ENCODE measurements at places on chromosomes 3 and 15.

DNA sequence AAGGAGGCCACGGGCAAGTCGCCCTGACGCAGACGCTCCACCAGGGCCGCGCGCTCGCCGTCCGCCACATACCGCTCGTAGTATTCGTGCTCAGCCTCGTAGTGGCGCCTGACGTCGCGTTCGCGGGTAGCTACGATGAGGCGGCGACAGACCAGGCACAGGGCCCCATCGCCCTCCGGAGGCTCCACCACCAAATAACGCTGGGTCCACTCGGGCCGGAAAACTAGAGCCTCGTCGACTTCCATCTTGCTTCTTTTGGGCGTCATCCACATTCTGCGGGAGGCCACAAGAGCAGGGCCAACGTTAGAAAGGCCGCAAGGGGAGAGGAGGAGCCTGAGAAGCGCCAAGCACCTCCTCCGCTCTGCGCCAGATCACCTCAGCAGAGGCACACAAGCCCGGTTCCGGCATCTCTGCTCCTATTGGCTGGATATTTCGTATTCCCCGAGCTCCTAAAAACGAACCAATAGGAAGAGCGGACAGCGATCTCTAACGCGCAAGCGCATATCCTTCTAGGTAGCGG lies at the start of gene EPM2AIP1:
EPM2AIP1 (minus strand) TSS at position 326 of the 520 bp plus-strand sequence; CDS start at position 272, 54 bp downstream.
- DNase-seq = no peak

GRCh38 chr3:190458040-190458439 lies 8.3 kb upstream of the TMEM207 start:
- no peak for DNase-seq

DNA sequence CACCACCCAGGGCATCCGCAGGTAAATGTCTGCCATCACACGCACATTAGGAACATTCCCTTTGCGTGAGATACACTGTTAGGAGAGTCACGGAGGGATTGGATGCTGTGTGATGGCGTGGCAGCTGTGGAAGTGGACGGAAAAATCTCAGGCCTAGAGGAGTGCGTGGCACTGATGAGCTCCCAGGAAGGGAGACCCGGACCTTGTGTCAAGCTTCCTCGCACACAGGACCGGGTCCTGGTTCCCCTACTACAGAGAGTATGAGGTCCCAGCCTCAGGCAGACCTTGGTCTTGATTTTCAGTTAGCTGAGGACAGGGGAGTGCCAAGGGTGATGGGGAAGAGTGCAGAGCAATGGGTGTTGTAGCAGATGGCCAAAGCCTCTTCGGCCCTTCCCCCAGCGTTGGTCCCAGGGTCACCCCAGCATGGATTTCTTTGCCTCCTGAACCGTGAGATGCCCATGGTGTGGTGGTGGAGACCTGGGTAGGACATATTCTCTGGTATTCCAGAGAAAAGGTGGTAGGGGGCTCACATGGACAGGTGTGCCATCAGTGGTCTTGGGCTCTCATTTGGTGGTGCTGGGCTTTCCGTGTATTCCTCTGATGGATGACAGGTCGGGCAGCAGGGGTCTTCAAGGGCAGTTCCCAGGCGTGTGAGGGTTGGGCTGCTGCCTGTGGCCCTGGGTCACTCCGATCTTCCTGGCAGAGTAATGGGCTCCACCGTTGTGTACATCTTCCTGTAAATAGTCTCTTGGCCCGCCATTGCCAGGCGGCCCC lies 105.1 kb downstream of the SNRPN start:
- no peak for DNase-seq

- peak; percentile 80 for DNase-seq
Measured at GRCh38 chr3:149480326-149481017, 6.0 kb downstream of the TM4SF4 start.

DNA sequence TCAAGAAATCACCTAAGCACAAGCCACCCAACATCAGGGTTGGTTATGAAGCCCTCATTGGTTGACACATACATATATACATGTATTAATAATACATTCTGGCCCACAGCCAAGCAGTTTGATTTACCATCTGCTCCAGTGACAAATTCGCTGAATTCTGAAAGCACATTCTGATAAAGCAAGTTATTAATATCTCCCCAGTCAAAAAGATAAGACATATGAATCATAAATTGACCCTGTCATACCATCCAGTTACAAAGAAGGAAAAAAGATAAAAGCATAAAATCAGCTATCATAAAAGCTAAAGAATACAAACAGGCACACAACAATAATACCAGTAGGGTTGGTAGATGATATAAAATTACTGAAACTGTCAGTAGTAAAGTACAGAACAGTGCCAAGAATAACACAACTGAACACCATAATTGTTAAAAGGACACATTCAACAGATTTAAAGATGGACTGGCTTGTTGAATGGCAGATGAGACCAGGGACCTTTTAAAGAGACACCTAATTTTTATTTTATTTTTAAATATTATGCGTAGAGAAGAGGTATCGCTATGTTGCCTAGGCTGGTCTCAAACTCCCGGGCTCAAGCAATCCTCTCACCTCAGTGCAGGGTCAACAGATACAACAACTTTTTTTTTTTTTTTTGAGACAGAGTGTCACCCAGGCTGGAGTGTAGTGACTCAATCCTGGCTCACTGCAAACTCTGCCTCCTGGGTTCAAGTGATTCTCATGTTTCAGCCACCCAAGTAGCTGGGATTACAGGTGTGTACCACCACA lies 7.7 kb downstream of the SNX4 start:
- peak; percentile 14 for DNase-seq

DNA sequence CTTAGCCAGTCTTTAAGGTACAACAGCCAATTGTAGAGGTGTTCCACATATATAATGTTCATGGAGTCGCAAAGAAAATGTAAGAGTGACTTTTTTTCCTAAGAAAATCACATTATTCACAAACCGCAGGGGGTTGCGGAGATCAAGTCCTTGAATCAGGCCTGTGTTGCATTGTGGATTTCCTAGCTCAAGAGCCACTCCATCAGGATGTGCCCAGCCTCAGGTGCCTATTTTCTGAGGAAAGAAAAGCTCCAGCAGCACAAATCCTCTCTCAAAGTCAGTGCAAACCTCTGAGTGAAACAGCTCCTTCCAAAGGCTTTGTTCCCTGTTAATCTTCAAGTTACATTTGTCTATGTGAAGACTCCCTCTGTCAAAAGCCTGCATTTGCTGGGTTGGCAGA lies 349.4 kb downstream of the CLSTN2 start:
- no peak for DNase-seq

- peak; percentile 14 for DNase-seq
Measured at GRCh38 chr3:66638717-66639116, 137.9 kb upstream of the LRIG1 start.

DNA sequence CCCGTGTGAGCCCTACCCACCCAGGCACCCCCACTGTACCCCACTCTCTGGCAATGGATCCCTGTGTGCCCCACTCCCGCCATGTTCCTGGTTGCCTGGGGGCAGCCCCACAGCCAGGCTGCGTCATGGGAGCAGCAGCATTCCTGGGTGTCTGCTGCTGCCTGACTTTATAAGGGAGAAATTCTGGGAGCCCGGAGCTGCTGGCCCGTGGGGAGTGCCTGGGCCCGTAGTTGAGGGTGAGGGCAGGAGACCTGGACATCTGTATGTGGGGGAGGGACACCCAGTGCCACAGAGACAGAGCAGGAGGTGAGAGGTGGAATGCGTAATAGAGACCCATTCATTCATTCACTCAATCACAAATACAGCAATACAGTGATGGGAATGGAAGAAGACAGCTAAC lies 15.1 kb downstream of the CSPG4 start:
- DNase-seq = no peak

DNA sequence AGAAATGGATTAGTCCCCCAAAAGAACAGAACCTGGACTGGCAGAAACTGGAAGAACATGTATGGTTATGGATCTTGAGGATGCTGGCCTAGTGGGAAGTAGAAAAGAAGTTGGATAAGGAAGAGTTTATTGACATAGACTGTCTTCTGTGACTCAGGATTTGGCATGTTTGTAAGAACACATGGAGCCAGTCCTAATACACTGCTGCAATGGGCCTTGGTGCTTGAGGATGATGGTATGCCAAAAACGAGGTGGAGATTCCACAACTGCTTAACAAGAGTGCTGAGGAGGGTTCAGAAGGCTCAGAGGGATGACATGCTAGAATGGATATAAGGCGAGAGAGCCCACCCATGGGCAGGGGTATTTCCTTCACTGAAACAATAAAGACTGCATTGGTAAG lies 22.4 kb downstream of the LZTFL1 start:
- DNase-seq = no peak

DNA sequence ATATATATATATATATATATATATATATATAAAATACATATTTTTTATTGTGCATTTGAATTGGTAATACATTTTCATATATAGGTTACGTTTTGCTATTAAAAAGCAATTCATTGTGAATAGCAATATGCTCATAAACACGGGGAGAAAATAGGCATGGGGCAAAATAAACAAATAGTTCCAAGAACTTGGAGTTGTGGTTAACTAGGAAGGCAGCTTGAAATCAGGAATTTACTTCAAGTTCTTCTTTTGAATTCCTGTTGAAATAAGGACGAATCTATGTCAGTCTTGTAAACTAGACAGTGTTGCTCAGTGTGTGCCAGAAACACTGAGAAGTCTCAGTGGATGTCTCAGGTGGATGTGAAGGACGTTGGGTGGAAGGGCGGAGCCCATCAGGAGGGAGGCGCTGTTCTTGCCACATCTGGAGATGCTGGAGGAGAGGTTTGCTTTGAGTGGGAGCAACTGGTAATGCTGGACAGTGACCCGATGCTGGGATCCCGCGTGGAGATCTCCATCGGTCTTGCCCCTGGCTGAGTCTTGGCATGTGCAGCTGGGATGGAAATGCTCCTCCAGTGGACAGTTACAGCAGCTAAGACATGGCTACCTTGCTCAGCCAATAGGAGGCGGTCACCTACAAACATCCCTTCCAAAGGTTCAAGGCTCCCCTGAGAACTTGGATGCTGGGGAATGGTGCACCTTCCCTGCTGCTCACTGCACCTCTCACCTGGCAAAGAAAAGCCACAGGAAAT lies 2.5 kb downstream of the IL16 start:
- DNase-seq = no peak

GRCh38 chr3:120706950-120707349 lies 24.9 kb upstream of the HGD start:
- no peak for DNase-seq

GRCh38 chr3:148729476-148730055 lies 31.9 kb downstream of the AGTR1 start:
- no peak for DNase-seq

GRCh38 chr15:82106679-82107078 lies 60.9 kb upstream of the MEX3B start:
- DNase-seq = no peak

DNA sequence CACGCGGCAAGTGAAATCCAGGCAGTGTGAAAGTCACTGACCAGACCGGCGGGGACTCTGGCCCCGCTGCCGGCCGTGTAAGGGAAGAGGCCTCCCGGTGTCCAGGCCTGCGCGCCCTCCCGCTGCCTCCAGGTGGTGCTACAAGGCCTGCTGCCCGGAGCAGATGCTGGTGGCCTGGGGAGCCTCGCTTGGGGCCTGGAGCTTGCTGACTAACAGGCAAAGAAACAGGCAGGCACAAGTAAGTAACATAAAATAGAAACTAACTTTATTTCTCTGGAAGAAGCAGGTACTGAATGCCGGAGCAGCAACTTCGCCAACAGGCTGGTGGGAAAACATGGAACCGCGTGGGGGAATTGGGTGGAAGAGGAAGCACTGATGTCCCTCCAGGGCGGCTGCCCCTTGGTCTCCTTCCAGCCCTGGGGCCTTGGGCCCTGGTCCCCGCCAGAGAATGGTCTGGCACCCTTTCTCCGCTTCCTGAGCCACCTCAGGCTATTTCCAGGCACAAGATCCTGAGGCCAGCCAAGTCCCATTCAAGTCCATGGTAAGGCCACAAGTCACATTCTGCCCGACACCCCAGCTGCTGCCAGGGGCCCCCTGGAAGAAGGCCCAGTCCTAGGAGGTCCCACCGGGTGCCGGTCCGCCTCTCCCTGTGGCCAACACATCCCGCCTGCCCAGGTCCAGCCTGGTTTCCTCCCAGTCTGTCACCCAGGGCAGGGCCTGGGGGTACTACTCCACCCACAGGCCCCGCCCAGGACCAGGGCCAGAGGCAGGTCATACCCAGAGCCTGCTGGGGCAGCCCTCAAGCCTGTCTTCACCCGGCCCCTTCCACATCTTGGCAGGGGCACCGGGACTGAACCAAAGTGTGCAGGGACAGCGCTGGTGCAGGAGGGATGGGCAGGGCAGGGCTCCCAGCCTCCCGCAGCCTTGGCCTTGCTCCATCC lies 45.0 kb downstream of the TNK2 start:
- peak; percentile 86 for DNase-seq

DNA sequence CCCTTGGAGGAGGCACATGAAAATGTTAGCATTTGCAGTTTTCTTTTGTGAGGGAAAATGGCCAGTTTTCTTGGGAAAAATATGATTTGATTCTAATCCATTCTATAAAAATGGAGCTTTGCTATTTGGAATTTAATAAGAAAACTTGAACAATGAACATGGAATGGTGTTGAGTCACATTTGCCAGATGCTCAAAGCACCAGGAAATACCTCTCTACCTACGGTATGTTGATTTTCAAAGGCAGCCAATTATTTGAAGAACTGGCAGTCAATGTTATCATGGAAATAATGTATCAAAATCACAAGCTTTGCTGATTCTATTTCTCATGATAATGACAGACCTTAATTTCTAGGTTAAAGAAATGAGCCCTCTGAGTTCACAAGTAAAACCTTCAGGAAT lies 14.9 kb downstream of the NME9 start:
- DNase-seq = no peak

DNA sequence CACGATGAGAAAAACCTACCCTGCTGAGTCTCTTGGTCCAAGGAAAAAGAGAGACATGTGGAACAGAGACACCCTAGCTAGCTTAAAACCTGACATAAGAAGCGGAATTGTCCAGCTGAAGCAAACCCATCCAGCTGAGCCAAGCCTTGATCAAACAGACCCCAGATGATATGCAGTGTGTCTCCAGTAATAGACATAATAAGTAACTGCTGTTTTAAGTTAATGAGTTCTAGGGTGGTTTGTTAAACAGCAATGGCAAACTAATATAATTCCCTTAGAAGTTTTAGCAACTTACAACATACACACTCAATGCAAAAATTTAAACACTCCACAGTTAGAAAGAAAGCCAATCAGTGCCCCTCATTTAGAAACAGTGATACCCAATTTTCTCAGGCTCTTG lies 26.8 kb upstream of the ZNF385D start:
- no peak for DNase-seq

- DNase-seq = no peak
Measured at GRCh38 chr3:189361103-189361835, 189.5 kb downstream of the TPRG1 start.

DNA sequence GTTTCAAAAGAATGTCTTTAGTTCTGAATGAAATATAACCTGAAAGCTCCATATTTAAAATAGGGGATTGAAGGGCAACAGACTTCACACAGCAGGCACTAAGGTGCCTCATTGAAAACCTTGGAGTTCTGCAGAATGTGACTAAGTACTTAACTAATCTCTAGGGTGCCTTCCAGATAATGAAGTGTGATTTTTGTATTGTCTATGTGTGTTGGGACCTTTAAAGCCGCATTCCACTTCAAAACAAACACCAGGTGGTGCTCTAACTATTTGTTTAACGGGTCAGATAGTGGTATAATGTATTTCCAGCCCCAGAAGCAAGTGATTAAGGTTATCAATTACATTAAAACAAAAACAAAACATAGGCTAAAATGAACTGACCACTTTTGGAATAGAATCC lies 28.0 kb downstream of the TFG start:
- peak; percentile 20 for DNase-seq

Measured in suppressor macrophage treated with lipopolysaccharide for 4 hours (primary cell).